CD8-positive, alpha-beta T cell (primary cell): ENCODE measurements at places on chromosomes 3 and 15.

DNA sequence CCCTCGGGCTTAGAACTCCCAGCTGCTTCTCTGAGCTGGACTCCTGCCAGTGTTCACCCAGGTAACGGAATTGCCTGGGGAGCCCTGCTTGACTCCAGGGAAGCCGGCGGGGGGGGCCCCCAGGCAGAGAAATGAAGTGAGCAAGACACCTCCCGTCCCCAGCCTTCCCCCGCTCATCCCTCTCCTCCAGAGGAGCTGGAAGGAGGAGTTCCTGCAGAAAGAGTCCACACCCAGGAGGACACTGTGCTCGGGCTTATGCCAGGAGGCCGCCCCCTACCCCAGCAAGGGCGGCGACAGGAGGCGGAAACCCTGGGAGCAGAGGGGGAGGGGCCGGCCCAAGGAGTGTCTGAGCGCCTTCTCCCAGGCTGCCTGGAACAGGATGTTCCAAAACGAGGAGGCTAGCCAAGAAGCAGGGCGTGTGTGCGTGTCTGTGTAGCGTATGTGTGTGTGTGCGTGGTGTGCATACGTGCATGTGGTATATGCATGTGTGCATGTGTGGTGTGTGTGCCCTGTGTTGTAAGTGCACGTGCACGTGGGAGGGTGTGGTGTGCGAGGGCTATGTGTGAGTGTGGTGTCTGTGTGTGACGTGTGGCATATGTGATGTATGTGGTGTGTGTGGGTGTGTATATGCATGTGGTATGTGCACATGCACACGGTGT is 511.3 kb downstream of the SHQ1 start:
- DNase-seq: no peak

- no peak for DNase-seq
Observed at GRCh38 chr15:78791357-78791756, 19.9 kb downstream of the ADAMTS7 start.

DNA sequence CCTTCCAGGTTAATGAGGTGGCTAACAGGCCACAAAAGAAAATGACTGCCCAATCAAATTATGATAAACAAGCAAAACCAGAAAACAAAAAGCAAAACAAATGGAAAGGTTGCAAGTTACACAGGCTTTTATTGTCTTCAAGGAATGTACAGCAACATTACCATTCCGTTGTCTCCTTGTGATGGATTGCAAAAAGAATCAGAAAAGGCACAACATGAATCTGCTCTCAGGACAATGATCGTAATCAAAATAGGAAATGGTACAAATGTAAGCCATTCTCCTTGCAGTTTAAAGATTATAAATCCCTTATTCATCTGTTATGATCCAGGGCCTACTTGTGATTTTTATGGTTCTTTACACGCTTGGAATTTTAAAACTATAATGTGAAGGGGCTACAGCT is 125.8 kb downstream of the ECT2 start:
- DNase-seq: no peak

GRCh38 chr3:30915782-30916181 is 21.3 kb upstream of the GADL1 start:
- DNase-seq: no peak

GRCh38 chr15:54150255-54150654 is 172.0 kb downstream of the UNC13C start:
- DNase-seq: no peak

- DNase-seq: no peak
Observed at GRCh38 chr3:186193534-186194450, 84.9 kb upstream of the ETV5 start.

- no peak for DNase-seq
Observed at GRCh38 chr15:26722621-26723160, 50.2 kb downstream of the GABRB3 start.

DNA sequence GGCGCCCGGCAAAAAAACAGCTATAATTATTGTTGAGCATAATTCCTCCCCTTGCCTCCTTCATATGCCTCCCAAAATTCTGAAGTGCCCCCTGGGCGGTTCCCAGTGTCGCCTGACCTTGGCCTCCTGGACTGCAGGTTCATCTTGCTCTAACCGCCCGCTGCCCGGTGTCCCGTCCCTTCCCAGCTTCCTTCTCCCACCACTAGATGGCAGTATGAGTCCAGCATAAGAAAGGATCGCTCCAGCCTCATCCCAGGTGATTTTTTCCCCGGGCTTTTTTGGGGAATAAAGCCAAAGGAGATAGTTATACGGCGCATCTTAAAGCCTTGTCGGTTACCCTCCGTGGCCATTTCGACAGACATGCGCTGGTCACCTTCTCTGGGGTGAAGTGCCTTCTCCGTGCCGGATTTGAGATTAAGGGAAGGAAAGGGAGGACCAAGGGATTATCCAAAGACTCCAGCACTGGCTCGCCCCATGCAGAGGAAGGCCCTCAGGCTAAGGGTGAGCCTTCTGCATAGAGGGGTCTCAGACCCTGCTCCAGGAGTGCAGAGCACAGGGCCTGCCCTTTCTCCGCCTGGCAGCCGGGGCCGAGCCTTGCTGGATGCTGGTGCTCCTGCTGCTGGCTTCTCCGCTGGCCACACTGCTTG is 45.8 kb upstream of the TRA2B start:
- DNase-seq: peak; percentile 76

DNA sequence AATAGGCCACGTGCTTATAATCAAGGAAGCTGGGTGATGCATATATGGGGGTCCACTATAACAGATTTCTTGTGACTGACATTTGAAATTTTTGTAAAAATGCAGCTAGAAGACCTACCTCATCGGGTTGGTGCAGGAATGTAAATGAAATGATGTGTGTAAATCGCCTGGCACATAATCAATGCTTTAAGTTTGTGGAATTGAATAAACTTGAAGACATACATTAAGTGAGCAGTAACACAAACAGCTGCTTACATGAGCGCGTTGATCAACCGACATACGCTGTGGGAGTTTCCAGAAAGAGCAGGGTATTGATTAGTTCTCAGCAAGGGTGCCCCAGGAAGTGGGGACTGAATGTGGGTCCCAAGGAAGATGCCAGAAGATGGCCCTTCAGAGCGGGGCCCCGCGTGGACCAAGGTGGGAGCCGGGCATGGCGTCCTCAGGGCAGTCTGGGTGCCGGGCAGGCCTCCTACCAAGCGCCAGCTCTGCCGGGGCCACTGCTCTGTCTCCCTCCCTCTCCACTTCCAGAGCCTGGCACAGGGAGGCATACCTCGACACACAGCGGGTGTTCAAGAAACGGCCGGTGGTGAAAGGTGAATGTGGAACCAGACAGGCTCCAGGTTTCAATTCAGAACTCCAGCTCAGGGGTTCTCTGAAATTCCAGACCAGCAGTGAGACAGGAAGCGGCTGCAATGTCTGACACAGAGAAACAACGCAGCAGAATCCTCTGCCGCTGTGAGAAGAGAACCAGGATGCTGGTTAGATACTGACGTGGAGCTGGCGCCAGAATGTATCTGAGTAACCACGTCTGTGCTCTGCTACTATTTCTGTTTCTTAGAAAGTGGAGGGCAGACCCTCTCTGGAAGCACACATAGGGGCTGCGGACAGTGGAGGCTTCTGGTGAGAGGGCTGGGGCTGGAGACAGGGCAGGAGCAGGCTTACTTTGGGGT is 12.6 kb downstream of the BFSP2 start:
- no peak for DNase-seq

GRCh38 chr3:136093771-136094170 is 102.4 kb downstream of the MSL2 start:
- DNase-seq: no peak

DNA sequence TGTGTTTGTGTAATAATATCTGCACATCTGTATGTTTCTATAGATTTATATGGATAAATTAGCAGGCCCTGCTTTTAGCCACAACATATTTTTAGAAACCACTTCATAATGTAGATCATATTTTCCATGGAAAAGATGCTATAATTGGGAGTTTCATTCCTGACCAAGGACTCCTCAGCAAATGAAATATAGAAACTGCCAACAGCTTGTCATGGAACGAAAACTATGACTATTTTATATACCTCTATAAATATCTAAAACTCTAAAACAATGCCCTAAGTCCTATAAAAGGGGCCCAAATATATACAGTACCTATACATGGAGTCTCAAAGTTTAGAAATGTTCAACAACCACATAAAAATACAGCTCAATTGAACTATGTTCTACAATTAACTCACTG is 27.9 kb downstream of the EID1 start:
- DNase-seq: no peak

DNA sequence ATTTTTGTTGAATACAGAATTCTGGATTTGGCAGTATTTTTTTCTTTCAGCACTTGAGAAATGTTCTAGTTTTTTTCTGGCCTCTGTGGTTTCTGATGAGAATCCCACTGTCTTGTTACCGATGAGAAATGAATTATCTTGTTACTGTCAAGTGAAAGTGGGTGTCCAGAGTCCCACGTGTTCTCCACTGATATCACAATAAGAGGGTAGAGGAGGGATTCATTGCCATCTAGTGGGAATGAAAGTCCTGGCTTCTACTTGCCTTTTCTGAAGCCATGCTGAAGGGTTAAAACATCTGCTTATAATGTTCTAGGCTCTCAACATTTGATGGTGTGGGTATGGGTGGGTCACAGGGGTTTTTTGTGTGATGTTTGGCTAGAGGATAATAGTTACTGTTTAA is 66.1 kb downstream of the SEC22A start:
- no peak for DNase-seq
